ENCODE measurements at places on chromosomes 12 and 14.

- DNase-seq: no peak
- H3K27ac ChIP-seq: no peak overlapping the region
- H3K4me1 ChIP-seq: no peaks in the 10 kb centered on the region
- H3K4me3 ChIP-seq: no peak overlapping the region
- no peaks in the 10 kb centered on the region for H3K27me3 ChIP-seq
These were observed 198.6 kb downstream of the RPAP3 start for GRCh38 chr12:47507221-47507620.

DNA sequence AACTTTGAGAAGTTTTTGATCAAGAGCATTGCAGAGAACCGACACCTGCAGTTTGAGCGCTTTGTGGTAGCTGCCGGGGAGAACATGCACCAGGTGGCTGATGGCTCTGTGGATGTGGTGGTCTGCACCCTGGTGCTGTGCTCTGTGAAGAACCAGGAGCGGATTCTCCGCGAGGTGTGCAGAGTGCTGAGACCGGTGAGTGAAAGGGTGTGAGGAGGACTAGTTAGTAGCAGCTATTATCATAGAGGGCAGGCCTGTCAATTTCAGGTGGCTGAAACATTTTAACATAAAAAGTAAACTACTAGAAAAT lies 27.0 kb upstream of the HIGD1C start:
- no peaks in the 10 kb centered on the region for H3K36me3 ChIP-seq
- H3K4me3 ChIP-seq: peak overlapping the region; percentile 23
- peaks cover 6% of the 10 kb centered on the region for H3K4me1 ChIP-seq
- H3K27ac ChIP-seq: no peak overlapping the region

- no peak overlapping the region for H3K27ac ChIP-seq
- DNase-seq: no peak
- H3K27me3 ChIP-seq: no peaks in the 10 kb centered on the region
- no peak overlapping the region for H3K4me3 ChIP-seq
- no peaks in the 10 kb centered on the region for H3K4me1 ChIP-seq
These were observed 97.7 kb downstream of the MYF5 start for GRCh38 chr12:80814453-80814852.

DNA sequence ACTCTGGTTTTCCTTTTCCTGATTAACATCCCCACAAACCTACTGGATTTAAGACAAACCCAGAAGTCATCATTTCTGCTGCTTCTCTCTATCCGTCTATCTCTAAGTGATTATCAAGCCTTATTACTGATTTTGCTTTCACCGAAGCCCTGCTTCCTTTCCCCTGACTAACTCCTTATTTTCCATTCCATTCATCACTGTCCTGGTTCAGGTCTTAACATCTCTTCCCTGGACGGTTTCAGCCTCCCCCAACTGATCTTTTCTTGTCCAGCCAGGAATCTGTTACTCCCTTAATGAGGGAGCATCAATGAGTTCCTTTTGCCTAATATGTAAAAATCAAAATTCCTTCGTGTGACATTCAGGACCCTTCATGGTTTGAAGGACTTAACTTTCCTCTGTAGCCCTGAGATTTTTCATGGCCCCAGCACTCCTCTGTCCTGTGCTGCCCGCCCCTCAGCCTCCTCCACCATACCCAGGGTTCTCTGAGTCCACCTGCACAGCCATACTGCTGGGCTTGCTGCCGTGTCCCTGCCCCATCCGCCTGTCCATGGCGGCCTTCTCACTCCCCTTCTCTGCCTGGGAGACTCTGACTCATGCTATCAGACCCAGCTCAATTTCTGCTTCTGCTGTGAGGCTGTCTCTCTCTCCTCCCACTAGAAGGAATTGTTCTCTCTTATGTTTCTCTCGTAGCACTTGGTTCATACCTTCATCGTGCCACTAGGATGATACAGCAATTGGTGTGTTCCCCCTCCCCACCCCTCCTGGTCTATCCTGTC lies 167.8 kb upstream of the HIF1A start:
- peaks cover 19% of the 10 kb centered on the region for H3K36me3 ChIP-seq
- H3K4me1 ChIP-seq: peaks cover 59% of the 10 kb centered on the region
- H3K4me3 ChIP-seq: no peak overlapping the region

DNA sequence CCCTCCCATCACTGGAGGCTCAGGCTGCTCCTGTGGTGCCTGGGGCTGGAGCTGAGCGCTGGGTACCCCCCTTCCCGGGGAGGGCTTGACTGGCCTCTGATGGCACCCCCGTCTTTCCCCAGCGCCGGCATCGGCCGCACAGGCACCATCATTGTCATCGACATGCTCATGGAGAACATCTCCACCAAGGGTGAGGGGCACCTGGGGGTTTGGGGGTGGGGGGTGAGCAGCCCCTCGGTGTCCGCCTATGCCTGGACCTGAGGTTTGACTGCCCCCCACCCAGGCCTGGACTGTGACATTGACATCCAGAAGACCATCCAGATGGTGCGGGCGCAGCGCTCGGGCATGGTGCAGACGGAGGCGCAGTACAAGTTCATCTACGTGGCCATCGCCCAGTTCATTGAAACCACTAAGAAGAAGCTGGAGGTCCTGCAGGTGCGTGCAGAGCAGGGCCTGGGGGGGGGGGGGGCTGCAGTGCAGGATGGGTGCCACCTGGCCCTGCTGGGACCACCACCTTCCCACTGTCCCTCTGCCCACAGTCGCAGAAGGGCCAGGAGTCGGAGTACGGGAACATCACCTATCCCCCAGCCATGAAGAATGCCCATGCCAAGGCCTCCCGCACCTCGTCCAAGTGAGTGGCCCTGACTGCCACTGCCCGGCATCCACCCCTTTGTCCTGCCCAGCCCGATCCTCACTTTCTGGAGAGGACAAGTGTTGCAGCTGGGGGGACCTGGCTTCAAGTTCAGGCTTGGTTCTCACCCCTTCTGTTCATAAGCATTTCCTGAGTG lies 8.8 kb downstream of the PTPN6 start:
- peak overlapping the region; percentile 39 for H3K4me3 ChIP-seq
- peaks cover 6% of the 10 kb centered on the region for H3K36me3 ChIP-seq
- peak overlapping the region; percentile 97 for H3K27ac ChIP-seq

GRCh38 chr12:58931518-58931917 lies 11.2 kb upstream of the LRIG3 start:
- no peak for DNase-seq
- no peak overlapping the region for H3K4me3 ChIP-seq
- H3K4me1 ChIP-seq: no peaks in the 10 kb centered on the region
- no peak overlapping the region for H3K27ac ChIP-seq
- H3K27me3 ChIP-seq: no peaks in the 10 kb centered on the region
